Panc1 (cell line): ENCODE measurements at places on chromosomes 3 and 15. TPM values are rescaled to one million over a fixed set of nuclear protein-coding genes. Genes with fewer than 3 reads are reported as not detected.

GRCh38 chr3:183307749-183308148 is 54.7 kb downstream of the B3GNT5 start:
- no peaks in the 10 kb centered on the region for H3K4me1 ChIP-seq
- H3K36me3 ChIP-seq = no peaks in the 10 kb centered on the region
- H3K4me3 ChIP-seq = no peak overlapping the region
- H3K27ac ChIP-seq = no peak overlapping the region
- H3K27me3 ChIP-seq = no peaks in the 10 kb centered on the region

DNA sequence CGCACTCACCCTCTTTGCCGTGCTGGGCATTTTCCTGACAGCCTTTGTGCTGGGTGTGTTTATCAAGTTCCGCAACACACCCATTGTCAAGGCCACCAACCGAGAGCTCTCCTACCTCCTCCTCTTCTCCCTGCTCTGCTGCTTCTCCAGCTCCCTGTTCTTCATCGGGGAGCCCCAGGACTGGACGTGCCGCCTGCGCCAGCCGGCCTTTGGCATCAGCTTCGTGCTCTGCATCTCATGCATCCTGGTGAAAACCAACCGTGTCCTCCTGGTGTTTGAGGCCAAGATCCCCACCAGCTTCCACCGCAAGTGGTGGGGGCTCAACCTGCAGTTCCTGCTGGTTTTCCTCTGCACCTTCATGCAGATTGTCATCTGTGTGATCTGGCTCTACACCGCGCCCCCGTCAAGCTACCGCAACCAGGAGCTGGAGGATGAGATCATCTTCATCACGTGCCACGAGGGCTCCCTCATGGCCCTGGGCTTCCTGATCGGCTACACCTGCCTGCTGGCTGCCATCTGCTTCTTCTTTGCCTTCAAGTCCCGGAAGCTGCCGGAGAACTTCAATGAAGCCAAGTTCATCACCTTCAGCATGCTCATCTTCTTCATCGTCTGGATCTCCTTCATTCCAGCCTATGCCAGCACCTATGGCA is 41.1 kb upstream of the CSTA start:
- H3K4me1 ChIP-seq = no peaks in the 10 kb centered on the region
- DNase-seq = no peak
- H3K4me3 ChIP-seq = no peak overlapping the region
- no peaks in the 10 kb centered on the region for H3K36me3 ChIP-seq

GRCh38 chr15:53389271-53390037 is 370.0 kb downstream of the WDR72 start:
- H3K27ac ChIP-seq = no peak overlapping the region
- no peak for DNase-seq
- no peaks in the 10 kb centered on the region for H3K27me3 ChIP-seq
- no peaks in the 10 kb centered on the region for H3K4me1 ChIP-seq
- H3K4me3 ChIP-seq = no peak overlapping the region
- no peaks in the 10 kb centered on the region for H3K36me3 ChIP-seq

Gene KBTBD13
- total RNA-seq = not detected

DNA sequence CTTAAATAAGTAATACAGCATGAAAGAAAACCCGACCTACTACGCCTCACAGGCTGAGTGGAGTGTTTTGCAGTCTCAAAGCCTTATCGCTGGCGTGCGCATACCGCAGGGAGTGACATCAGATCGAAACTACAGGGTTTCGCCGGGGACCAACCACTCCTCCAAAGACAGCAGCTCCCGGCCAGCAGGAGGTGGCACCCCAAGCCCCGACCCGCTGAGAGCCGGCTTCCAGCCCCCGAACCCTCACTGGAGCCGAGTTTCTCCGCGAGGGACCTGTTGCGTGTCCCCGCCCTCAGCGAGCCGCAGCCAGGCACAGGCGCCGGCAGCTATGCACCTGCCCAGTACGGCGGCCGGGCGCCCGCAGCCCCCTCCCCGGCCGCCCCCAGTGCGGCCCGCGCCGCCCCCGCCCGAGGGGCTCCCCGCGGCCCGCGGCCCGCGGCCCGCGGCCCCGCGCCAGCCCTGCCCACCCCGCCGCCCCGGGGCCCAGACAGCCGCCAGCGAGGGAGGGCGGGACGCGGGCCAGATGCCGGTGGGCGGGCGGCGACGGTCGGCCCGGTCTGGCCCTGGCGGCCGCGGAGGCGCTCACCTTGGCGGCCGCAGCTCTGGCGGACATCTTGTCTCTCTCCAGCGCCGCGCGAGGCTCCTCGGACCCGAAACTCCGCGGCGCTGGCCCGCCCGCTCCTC is 710 bp downstream of the TJP1 start:
- no peaks in the 10 kb centered on the region; the same call in 1 of the 2 replicates for H3K36me3 ChIP-seq
- H3K4me1 ChIP-seq = peaks cover 21% of the 10 kb centered on the region
- no peaks in the 10 kb centered on the region for H3K27me3 ChIP-seq
- no peak for DNase-seq
- H3K4me3 ChIP-seq = peak overlapping the region; percentile 82

DNA sequence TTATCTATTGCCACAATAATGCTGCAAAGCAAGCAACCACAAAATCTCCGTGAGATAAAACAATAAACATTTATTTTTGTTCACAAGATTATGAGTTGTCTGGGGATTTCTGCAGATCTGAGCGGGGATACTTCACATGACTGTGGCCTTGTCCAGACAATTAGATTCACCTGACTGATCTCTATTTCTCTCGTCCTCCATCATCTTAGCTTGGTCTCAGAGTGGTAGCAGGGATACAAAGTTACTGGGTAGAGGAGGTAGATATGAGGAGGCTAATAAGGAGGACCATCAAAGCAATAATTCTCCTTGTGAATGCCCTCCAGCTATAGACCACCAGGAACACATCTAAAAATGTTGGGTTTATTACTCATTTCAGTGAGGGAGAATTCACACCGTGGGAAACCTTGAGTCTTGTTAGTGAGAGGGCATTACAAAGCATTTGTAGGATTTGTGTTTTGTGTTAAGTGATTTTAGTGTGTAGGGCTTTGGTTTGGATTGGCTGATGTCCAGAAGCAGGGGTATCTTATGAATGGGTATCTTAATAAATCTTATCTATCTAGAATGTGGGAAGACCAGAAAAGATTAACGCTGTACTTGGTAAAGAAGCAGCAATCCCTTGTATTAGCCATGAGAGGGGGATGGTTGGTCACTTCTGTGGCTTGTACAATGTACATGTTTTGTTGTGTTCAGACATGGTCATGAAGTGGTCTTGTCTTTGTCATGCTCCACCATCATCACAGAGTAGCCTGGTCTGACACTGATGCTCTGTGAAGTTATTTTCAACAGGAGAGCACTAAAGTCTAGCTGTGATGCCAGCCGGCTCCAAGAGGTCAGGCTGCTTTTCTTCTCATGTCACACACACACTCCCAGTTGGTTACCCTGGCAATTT is 287.6 kb upstream of the STT3B start:
- no peaks in the 10 kb centered on the region for H3K4me1 ChIP-seq
- H3K27ac ChIP-seq = no peak overlapping the region
- H3K4me3 ChIP-seq = no peak overlapping the region
- H3K36me3 ChIP-seq = no peaks in the 10 kb centered on the region
- DNase-seq = no peak

- H3K4me1 ChIP-seq = peaks cover 62% of the 10 kb centered on the region
- no peak overlapping the region for H3K4me3 ChIP-seq
- DNase-seq = peak; percentile 72
- H3K27ac ChIP-seq = peak overlapping the region; percentile 80
- H3K27me3 ChIP-seq = no peaks in the 10 kb centered on the region
Measured at GRCh38 chr15:101201411-101202174, 50.3 kb downstream of the CHSY1 start.

Gene ZNF385D
- 13.0 TPM for total RNA-seq

- no peaks in the 10 kb centered on the region for H3K27me3 ChIP-seq
- no peak for DNase-seq
- no peak overlapping the region for H3K4me3 ChIP-seq
Measured at GRCh38 chr15:99185414-99186130, 63.8 kb downstream of the TTC23 start.

Gene SRGAP3
- total RNA-seq = 0.82 TPM

DNA sequence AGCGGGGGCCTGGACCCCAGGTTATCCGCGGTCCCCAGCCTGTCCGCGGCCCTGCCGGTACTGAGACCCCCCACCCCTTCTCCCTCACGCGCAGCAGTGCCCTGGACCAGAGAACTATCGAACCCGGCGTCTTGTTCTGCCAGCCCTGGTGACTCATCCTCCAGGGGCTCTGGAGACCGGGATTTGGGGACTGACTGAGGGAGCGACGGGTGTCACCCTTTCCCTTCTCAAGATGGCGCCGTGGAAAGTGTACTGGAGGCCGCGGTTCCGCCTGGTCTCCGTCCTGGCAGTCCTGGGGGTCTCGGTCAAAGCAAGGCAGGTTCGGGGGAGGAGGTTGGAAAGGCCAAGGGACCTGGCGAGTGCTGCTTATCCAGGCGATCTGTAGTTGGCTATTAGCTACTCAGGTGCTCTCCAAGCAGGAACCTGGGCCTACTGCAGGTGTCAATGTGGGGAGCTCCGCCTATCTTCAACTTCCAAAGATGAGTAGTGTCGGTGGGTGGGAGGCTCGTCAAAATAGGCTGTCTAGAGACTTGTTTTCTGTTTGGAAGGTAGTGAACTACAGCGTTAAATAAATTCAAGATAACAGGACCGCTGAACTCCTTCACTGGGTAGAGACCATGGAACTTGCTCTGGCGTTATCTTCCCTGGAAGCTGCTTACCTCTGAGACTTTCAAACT is 790 bp downstream of the RAB5A start:
- peaks cover 8% of the 10 kb centered on the region for H3K4me1 ChIP-seq
- peaks cover 7% of the 10 kb centered on the region for H3K36me3 ChIP-seq
- no peaks in the 10 kb centered on the region for H3K27me3 ChIP-seq
- no peak for DNase-seq
- peak overlapping the region; percentile 86 for H3K27ac ChIP-seq
- peak overlapping the region; percentile 89 for H3K4me3 ChIP-seq

- H3K4me3 ChIP-seq = no peak overlapping the region
- no peaks in the 10 kb centered on the region for H3K27me3 ChIP-seq
- H3K36me3 ChIP-seq = no peaks in the 10 kb centered on the region
- H3K27ac ChIP-seq = no peak overlapping the region
Measured at GRCh38 chr3:71629289-71629688, 45.8 kb upstream of the FOXP1 start.

DNA sequence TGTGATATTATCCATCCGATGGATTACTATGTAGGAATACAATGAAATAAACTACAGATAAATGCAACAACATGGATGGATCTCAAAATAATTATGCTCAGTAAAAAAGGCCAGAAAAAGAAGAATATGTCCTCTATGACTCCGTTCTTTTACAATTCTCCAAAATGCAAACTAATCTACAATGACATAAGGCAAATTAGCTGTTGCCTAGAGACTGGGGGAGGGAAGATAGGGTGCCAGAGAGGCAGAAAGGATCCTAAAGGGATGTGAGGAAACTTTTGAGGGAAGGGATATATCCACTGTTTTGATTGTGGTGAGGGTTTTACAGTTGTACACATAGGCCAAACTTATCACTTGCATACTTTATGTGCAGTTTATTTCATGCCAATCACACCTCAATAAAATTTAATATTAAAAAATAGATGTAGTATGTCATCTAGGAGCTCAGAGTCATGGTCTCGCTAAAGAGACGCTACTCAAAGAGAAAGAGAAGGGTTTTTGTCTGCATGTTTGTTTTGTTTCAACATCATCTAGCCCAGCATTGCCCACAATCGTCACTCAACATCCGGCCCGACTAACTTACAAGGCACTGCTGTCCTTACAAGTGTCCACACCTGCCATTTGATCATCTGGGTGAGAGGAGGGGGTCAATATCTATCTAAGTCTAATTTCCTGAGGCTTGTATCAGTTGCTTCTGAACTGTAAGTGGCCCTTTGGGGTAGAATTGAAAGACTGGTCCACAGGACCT is 29.5 kb downstream of the HES1 start:
- DNase-seq = no peak
- H3K4me1 ChIP-seq = peaks cover 11% of the 10 kb centered on the region; the same call in 1 of the 2 replicates
- no peaks in the 10 kb centered on the region for H3K27me3 ChIP-seq
- H3K4me3 ChIP-seq = no peak overlapping the region

- no peaks in the 10 kb centered on the region for H3K36me3 ChIP-seq
- H3K4me3 ChIP-seq = no peak overlapping the region
- H3K4me1 ChIP-seq = no peaks in the 10 kb centered on the region
- DNase-seq = no peak
Measured at GRCh38 chr3:186381424-186382216, 19.6 kb upstream of the DGKG start.

- no peak for DNase-seq
- peaks cover 6% of the 10 kb centered on the region for H3K27me3 ChIP-seq
- no peaks in the 10 kb centered on the region for H3K4me1 ChIP-seq
- no peak overlapping the region for H3K27ac ChIP-seq
- no peaks in the 10 kb centered on the region for H3K36me3 ChIP-seq
- no peak overlapping the region for H3K4me3 ChIP-seq
Measured at GRCh38 chr15:80350941-80351610, 53.1 kb upstream of the ARNT2 start.

Gene CSPG4
- 17.5 TPM for total RNA-seq

- H3K27ac ChIP-seq = no peak overlapping the region
- no peak for DNase-seq
- H3K4me1 ChIP-seq = no peaks in the 10 kb centered on the region
- H3K4me3 ChIP-seq = no peak overlapping the region
- peaks cover 3% of the 10 kb centered on the region; the same call in 1 of the 2 replicates for H3K36me3 ChIP-seq
Measured at GRCh38 chr3:50574444-50574831, 5.1 kb downstream of the HEMK1 start.

Gene SEMA6D
- 0.03 TPM for total RNA-seq

DNA sequence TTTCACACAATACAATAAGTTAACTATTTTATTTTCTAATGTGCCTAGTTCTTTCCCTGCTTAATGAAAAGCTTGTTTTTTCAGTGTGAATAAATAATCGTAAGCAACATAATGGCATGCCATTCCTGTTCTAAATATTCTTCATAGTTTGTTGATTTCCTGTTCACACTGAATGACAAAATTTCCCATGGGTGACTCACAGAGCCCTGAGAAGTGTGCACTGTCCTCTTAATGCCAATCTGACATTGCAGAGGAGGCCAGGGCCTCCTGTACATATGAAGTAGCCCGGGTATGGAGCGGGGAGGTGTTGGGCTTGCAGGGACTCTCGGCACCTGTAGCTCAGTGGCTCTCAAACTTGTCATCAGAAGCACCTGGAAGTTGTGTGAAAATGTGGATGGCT is 24.3 kb downstream of the CCR3 start:
- H3K4me1 ChIP-seq = no peaks in the 10 kb centered on the region
- no peak for DNase-seq
- no peaks in the 10 kb centered on the region for H3K36me3 ChIP-seq
- no peaks in the 10 kb centered on the region for H3K27me3 ChIP-seq
- H3K27ac ChIP-seq = no peak overlapping the region

DNA sequence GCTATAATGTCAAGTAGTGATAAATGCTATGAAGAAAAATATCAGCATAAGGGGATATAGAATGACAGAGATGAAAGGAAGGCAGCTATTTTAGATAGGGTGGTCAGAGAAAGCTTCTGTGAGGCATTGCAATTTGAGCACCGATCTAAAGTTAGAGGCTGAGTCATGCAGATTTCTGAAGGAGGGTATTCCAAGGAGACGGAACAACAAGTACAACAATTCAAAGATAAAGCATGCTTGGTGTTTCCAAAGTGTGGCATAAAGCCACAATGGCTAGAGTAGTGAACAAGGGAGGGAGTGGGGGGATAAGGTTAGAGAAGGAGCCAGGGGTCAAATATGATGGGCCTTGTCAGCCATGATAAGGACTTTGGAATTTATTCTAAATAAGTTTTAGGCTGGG is 71.9 kb downstream of the PFN2 start:
- H3K27ac ChIP-seq = no peak overlapping the region
- H3K4me1 ChIP-seq = no peaks in the 10 kb centered on the region
- H3K4me3 ChIP-seq = no peak overlapping the region

Gene AGTR1
- 0.28 TPM for total RNA-seq
